Fibroblast of skin of abdomen (primary cell): ENCODE measurements at places on chromosomes 1 and 21.

GRCh38 chr21:25867061-25867460, 132.3 kb downstream of the GABPA start:
- DNase-seq, result no peak

DNA sequence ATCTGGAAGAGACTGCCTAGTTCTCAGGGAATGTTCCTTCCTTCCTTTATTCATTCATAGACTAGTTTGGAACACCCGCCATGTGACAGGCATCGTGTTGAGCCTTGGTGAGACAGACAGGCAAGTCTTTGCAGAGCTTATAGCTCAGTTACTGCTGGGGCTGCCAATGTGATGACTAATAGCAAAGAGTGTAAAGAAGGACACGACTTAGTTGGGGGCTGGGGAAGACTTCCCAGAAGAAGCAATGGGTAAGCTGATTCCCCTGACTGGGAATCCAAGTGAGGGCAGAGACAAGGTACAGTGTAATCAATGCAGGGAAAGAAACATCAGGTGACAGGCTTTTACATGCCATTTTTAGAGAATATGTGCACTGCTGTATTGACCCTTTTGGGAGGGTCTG, 51.2 kb downstream of the TENT5C start:
- DNase-seq, result peak; percentile 91

DNA sequence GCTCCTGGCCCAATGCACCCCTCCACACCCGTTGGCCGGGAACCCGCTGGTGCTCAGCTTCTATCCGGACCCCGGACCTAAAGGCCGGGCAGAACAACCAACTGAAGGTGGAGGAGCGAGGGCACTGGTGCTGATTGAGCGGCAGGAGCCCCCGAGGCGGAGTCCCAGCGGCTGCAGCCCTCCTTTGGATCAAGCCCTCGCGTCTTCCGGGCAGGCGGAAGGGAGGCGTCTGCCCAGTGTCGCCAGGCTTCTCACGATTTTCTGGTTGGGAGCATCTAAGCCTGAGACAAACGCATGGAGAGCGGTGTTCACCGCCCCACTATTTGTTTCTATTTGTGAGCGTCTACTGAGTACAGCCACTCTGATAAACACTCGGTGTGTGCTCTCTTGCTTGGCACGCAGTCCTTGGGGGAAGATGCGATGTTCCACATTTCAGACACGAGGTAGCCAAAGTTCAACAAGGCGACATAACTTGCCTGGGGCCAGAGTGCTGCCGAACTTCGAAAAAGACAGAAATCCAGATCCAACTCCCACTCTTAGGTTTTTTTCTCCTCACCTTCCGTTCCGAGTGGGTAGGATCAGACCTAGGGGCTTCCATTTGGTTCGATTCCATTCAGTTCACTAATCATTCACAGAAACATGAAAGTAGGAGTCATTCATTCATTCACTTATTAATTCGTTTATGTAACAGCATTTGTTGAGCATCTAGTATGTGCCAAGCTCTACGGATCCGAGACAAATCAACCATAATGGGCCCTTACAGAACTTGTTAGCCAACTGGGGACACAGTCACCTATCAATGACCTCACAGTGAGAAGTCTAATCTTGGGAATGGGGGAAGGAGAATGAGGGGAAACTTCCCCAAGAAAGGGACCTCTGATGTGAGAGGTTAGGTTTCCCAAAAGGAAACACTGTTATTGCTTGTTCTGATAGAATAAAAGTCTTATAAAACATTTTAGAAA, 4.9 kb upstream of the DMRTA2 start:
- DNase-seq, result no peak

GRCh38 chr1:182761396-182762395, 27.9 kb upstream of the NPL start:
- no peak for DNase-seq

DNA sequence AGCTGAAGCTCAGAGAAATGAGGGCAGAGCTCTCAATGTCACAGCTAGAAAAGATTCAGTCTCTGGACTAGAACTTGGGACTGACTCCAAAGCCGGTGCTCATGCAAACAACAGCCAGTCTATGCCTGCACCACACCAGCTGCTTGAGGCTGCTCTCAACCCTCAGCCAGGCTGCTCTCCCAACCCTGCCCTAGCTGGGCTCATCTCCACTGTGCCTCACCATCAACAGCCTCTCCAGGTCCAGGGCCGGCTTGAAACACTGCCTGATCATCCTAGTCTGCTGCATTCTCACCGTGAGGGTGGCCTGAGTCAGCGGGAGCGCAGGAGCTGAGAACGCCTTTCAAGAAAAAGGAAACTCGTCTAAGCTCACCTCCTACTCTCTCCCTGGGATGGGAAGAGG, 94.5 kb downstream of the PTPRU start:
- DNase-seq, result no peak

DNA sequence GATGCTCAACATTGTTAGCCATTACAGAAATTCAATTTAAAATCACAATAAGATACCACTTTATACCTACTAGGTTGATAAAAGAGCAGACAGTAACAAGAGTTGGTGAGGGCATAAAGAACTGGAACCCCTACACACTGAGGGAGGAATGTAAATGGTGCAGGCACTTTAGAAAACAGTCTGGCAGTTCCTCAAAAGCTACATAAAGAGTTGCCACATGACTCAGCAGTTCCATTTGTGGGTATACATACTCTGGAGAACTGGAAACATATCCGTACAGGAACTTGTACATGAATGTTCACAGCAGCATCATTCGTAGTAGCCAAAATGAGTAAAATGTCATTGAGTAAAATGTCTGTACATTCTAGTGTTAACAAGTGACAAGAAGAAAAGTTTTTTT, 17.0 kb downstream of the NSL1 start:
- DNase-seq, result peak; percentile 28

GRCh38 chr1:47594627-47595026, 156.8 kb downstream of the FOXD2 start:
- no peak for DNase-seq

GRCh38 chr1:178434360-178434759, 62.4 kb downstream of the CLEC20A start:
- DNase-seq, result peak; percentile 10

DNA sequence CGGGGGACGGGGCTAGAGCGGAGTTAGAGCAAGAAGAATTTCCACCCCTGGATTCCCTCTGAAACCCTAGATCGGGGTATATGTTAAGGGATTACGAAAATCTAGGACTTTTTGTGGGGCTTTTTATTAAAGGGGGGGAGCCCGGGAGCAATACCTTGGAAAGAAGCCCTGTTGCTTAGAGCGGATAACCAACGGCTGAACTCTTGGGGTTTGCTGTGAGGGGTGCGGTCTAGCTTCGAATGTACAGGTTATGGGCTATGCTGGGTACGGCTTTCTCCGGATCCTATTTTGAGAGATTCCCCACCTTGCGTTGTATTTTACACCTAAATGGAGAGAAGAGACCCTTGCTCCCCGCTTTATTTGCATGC, 626 bp downstream of the DYRK3 start:
- DNase-seq, result no peak

DNA sequence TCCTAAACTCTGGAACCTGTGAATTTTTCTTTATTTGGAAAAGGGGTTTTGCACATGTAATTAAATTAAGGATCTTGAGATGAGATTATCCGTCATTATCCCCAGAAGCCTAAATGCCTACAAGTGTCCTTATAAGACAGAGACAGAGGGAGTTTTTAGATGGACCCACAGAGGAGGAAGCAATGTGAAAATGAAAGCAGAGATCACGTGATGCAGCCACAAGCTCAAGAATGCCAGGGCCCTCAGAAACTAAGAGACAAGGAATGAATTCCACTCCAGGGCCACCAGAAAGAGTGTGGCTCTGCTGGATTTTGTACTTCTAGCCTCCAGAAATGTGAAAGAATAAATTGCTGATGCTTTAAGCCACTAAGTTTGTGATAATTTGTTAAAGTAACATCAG, 183.6 kb upstream of the UBE2U start:
- DNase-seq, result peak; percentile 76

- no peak for DNase-seq
Observed at GRCh38 chr1:227450489-227450888, 112.9 kb upstream of the ZNF678 start.

GRCh38 chr1:225695578-225696337, 42.8 kb upstream of the ENAH start:
- peak; percentile 22 for DNase-seq

DNA sequence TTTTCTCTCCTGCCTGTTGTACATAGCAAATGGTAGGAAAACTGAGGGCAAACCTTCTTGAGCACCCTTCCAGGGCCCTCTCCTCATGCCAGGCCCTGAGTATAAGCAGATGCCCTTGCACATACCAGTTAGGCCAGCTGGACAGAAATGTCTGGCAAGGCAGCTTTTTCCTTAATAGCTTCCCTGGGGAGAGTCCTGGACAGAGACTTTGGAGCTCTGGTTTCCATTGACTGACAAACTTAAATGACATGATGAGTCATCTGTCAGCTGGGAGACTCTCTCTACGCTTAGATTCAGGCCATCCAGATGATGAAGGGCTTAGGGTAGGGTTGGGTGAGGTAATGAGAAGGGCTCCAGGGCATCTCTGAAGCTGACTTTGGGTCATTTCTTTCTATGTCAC, 317.5 kb downstream of the ASTN1 start:
- DNase-seq, result no peak

DNA sequence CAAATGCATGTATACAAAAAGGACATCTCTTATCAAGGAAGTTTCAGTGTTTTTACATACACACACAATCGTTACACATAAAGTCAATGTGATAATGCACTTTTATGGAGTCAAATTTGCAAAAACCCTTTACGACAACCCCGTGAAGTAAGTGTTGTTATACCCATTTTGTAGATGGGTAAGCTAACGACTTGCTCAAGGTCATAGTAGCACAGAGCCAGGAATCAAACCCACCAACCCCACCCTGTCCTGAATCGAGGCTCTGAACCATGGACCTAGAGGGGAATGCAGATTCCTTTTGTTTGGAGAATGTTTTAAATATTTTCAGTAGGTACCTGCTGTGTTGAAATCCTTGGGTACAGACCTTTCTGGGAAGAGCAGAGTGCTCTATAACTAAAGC, 77.4 kb upstream of the ARTN start:
- no peak for DNase-seq

- no peak for DNase-seq
Observed at GRCh38 chr1:69569175-69569541, 1.4 kb downstream of the LRRC7 start.

- no peak for DNase-seq
Observed at GRCh38 chr1:227915564-227916553, 31.9 kb downstream of the WNT9A start.

DNA sequence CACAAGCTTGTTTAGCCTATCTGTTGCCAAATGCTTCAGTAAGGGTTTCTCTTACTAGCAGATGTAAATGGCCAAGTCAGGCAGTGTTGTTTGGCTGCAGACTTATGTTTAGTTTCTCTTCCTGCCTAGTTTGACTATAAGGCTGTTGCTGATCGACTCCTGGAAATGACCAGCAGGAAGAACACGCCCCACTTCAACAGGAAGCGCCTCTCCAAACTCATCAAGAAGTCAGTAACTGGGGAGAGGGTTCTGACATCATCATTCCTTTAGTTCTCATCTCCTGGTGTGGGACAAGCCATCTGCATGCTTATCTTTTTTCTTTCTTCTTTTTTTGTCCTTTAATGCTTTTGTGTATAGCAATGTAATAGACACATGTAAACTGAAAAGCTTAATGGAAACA, 25.1 kb downstream of the RRP1B start:
- DNase-seq, result no peak

DNA sequence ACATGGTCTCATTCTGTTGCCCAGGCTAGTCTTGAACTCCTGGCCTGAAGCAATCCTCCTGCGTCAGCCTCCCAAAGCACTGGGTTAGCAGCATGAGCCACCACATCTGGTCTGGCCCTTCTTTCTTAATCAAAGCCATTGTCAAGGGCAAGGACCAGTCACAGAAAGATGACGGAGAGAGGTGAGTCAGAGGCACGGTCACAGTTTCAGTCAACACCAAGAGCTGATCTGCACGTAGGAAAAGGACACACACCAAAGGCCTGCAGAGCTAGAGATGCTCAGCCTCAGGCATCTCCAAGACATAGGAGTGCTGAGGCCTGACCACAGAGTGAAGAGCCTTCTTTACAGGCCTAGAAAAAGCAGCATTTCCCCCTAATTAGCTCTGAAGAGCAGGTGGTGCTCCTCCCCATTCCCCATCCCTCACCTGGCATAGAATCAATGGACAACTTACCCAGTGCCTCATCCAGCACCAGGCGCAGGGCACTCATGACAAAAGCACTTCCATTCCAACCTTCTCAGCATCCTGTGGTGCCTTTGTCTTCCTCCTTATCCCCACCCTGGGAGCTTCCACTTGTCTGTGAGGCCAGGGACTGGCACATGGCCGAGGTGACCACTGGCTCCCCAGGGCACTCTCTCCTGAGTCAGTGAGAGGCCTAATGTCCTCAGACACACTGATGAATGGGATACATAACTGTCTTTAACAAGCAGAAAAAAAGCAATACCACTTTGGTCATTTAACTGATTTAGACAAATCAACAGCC, 139.8 kb downstream of the AJAP1 start:
- no peak for DNase-seq

- no peak for DNase-seq
Observed at GRCh38 chr1:164363980-164364379, 195.0 kb upstream of the PBX1 start.

DNA sequence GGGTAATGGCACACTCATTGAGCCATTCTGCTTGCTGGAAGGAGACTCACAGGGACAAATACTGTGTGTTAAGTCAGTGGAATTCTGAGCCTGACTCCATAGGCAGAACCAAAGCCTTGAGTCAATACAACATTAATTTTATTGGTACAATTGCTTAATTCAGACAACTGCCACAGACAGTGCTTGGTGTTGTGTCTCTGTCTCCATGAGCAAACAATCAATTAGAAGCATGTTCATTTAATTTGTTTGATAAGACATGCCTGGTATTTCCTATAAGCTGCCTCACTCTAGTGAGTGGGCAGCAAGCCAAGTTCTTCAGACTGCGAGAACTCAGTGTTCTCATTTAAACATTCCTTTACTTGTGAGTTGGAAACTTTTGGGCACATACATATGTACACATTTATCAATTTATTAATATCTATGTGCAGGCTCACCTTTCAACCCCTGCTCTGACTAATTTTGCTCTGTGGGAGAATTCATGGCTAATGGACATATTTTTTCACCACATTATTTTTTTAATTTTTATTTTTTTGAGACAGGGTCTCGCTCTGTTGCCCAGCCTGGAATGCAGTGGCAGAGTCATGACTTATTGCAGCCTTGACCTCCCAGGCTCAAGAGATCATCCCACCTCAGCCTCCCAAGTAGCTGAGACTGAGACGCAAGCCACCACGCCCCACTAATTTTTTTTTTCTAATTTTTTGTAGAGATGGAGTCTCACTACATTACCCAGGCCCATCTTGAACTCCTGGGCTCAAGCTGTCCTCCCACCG, 4.5 kb upstream of the SRSF10 start:
- DNase-seq, result peak; percentile 82

GRCh38 chr1:154431586-154432373, 26.6 kb downstream of the IL6R start:
- peak; percentile 92 for DNase-seq

- no peak for DNase-seq
Observed at GRCh38 chr1:15345705-15346345, 63.9 kb upstream of the EFHD2 start.

DNA sequence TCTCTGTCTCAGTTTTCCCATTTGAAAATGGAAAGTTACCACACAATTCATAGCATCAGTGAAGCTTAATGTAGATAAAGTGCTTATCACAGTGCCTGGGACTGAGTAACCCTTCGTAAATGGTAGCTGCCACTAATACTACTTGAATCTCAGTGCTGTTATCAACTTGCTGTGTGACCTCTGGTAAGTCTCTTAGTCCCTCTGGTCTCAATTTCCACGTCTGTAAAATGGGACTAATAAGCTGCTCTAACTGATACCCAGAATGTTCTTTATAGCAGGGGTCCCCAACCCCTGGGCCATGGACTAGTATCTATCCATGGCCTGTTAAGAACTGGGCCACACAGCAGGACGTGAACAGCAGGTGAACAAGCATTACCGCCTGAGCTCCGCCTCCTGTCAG, 7.7 kb downstream of the SERINC2 start:
- no peak for DNase-seq
